ENCODE measurements at places on chromosomes 3 and 15. TPM values are rescaled to one million over a fixed set of nuclear protein-coding genes. Genes with fewer than 3 reads are reported as not detected.

- DNase-seq: no peak
These were observed 123.0 kb downstream of the LIPC start for GRCh38 chr15:58554758-58555157.

- no peak for DNase-seq
These were observed 414.6 kb upstream of the TBL1XR1 start for GRCh38 chr3:177611752-177612334.

- no peak for DNase-seq
These were observed 1001.0 kb downstream of the FHIT start for GRCh38 chr3:60250206-60250605.

- DNase-seq: no peak
These were observed 80.0 kb upstream of the EPHA6 start for GRCh38 chr3:96734273-96735009.

DNA sequence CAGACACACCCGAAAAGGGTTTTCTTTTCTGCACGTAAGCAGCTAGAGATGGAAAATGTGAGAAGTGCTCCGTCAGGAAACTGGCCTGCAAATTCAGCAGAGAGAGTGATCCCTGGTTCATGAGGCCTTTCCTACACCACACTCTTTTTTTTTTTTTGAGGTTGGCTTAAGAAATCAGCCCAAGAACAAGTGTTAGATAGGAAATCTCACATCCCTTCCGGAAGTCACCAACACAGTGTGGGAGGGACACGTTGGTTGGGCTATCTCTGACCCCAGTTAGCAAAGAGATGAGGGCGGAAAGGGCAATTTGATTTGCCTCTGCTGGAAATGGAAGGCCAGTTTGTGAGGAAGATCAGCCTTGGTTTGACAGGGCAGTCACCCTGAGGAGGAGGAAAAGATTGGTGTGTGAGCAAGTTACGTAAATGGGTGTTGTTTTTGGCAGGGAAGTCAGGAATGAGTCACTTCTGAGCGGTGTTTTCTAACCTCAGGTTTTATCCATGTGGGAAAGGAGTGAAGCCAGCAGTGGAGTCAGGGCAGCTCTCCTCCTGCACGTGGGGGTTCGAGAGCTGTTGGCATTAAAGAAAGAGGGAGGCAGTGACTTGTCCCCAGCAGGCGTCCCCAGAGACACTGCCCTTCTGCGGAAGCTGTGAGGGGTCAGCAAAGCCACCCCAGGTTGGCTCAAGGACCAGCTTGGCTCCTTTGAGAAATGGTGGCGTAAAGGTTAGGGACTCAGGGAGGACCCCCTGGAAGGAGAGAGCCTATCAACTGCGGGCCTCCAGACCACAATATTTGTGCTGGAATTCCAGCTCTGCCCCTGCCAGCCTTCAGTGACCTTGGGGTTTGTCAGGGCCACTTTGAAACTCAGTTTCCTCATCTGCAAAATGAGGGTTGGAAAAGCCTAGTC lies 237.6 kb upstream of the BHLHE40 start:
- DNase-seq: peak; percentile 94

GRCh38 chr3:48413611-48414010 lies 16.3 kb downstream of the PLXNB1 start:
- no peak for DNase-seq

GRCh38 chr3:156665291-156665690 lies 9.1 kb upstream of the TIPARP start:
- peak; percentile 88 for DNase-seq

DNA sequence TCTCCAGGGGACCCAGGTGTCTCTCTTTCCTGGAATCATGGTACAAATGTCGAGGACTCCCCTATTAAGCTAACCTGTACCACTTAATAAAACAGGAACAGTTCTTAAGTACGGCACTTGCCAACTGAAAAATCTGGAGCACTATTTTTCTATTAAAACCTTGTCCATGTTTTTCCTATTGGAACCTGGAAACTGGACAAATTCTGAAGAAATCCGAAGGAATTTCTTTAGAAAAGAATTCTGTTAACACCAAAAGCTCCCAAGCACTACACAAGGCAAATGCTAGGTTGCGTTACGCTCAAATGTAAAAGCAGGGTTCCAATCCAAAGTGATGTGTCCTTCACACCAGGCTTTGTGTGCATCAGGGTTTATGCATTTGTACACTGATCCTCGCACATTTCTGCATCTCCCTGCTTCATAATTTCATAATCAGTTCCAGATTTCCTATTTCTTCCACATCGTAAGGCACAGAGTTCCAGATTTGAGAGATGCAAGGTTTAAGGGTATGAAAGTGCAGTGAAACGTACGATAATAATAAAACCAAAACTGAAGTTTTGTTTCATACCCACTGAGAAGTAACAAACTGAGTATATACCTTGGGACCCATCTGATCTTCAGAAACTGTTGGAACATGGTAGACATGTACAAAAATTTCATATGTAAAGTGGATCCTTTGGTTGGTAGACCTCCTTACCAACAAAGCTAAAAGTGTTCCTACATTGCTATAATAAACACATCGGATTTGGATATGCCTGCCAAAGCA lies 132.1 kb upstream of the WNT5A start:
- DNase-seq: no peak

GRCh38 chr3:143784446-143784845 lies 63.8 kb downstream of the SLC9A9 start:
- DNase-seq: peak; percentile 33

GRCh38 chr15:55514414-55514850 lies 6.4 kb upstream of the DNAAF4 start:
- no peak for DNase-seq

CYP19A1 gene
- 2.6 TPM for total RNA-seq

GOLGA8H gene
- 0.77 TPM for total RNA-seq

MFGE8 gene
- 231 TPM for total RNA-seq

GPR176 gene
- total RNA-seq: 53.3 TPM

PLCB2 gene
- 0.75 TPM for total RNA-seq

All from LHCN-M2 (cell line).